Stimulated activated CD8-positive, alpha-beta memory T cell treated with anti-CD3 and anti-CD28 coated beads, Interleukin-2, amount 100 ng/mL, for 1 hour (primary cell): ENCODE measurements at places on chromosomes 5 and 9.
A peak's percentile ranks its signal among the peaks of the same experiment; 100 is the strongest.

- DNase-seq = peak; percentile 86
Observed at GRCh38 chr5:129094087-129094923, at the start of gene ISOC1. Gene ISOC1, plus strand, starts transcription at chr5:129094749. Its CDS starts 18 bp downstream, at chr5:129094767.

DNA sequence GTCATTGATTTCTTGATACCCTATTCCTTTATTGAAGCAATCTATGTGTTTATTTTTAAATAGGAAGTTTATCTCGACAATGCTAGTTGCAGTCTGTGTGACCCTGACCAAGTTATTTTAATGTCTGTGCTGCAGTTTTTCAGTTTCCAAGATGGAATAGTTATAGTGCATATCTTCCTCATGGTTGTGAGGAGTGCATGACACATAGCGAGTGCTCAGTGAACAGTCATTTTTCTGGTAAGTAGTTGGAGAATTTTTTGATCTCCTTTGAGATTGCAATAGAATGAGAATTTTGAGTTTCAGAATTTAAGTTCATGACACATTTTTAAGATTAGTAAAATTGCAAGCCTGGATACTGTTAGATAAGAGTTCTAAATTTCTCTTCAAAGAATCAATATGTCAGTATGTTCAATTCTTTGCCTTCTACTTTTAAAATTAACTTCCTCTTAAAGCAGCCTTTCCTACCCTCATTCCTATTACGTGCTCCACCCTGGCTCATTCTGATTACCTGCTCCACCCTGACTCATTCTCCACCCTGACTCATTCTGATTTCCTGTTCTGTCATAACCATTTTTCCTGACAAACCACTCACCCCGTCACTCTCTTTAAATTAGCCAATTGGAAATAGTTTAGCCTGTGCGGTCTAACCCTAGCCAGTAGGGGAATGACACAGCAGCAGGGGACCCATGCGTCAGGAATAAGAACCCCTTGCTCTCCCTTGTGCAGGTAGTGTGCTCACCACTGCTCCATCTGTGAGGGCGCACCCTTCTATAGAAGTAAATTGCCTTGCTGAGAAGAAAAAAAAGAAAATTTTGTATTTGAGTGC, 30.7 kb downstream of the SPIN1 start:
- no peak for DNase-seq

DNA sequence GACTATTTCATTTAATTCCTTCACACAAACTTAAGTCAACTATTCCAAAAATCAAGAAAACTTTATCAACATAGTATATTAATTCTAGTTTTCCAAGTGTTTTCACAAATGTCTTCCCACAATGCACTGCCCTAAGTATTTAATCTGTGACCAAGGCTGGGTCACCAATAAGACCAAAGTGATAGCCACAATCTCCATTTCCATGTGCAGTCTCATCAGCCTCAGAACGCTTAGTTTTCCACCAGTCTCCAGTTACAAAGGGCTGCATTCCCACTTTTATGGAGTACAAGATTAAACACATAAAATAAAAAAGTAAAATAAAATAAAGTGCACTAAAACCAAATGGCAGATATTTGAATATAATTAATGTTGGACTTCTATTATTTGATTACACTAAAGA, 371.6 kb upstream of the CCNH start:
- no peak for DNase-seq

- no peak for DNase-seq
Observed at GRCh38 chr9:135249191-135249590, 161.7 kb downstream of the OLFM1 start.

DNA sequence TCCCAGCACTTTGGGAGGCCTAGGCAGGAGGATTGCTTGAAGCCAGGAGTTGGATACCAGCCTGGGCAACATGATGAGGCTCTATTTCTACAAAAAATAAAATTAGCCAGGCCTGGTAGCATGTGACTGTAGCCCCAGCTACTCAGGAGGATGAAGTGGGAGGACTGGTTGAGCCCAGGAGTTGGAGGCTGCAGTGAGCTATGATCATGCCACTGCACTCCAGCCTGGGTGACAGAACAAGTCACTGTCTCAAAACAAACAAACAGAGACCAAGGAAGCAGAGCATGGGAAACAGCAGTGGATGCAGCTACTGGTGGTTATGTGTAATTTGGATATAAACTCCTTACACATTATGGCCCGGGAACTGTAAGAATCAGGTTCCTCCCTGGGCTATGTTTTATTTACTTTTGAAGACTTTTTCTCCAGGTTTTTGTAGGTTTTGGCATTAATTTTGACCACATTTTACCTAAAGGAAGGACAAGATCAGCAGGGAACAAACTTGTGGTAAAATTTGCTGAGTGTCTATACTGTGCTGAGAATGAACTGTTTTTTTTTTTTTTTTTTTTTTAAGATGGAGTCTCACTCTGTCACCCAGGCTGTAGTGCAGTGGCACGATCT, 8.3 kb downstream of the KIF2A start:
- DNase-seq = no peak

DNA sequence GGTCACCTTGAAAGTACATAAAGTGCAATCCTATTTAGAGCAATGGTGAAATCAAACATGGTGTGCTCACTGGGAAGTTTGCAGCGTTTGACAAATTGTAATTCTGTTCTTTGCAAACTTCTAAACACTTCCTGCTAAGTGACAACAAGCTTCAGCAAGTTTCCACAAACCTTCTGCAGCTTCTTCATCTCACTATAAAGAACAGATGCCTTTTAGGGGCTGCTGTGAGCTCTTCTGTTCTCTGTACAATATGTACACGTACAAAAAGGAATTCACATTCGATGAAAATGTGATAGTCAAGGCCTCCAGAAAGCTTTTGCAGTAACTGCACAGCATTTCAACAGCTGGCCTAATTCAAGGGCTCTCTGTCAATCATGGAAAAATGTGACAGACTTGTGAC, 543.1 kb downstream of the CETN3 start:
- no peak for DNase-seq

DNA sequence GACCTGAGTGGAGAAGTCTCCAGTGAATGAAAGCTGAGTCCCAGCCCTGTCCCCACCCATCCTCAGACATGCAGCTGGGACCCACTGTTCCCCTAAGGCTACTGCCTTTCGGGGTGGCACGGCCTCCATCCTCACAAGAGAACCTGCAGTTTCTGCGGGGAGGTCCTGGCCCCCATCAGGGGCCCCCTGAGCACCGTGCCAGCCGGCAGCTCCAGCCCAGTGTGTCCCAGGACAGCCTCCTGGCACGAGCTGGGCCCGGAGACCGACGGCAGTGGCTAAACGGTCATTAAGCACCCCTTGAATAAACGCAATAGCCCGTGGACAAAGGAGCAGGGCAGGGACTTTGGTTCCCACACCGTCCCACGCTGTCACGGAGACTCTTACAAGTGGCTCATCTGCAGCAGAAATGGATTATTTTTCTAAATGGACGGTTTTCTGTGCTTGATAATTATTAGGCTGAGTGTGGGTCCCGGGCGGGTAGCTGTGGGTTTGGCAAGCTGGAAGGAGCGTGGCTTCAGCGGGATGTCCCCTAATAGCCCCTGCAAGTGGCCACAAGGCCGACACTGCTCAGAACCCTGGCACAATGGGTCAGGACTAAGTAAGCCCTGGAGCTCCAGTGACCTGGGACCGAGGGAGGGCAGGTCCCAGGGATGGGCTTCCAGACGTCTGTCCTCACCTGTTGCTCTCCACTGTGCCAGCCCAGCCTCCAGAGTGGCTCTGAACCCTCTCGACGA, 17.4 kb downstream of the FAM78A start:
- DNase-seq = no peak

- DNase-seq = no peak
Observed at GRCh38 chr9:127550282-127550681, 61.8 kb upstream of the STXBP1 start.

GRCh38 chr9:82475584-82476301, 487.2 kb downstream of the SPATA31D1 start:
- no peak for DNase-seq

DNA sequence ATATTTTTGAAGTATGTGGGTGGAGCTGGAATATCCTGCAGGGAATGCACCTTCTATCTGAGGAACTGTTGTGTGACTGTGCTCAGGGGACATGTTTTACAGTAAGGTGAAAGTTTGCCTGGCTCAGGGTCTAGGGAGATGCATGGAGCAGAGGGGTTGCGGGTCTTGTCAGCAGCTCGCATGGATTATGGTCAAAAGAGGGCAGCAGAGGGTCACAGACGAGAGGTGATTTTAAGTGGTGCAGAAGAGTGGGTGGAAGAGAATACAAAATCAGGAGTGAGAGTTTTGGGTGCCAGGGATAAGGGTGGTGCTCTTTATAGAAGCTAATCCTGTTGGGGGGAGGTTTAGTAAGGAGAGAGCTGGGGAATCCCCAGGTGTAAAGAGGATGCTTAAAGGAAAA, 53.5 kb upstream of the GRIN3A start:
- DNase-seq = no peak

GRCh38 chr9:137731947-137732813, 113.4 kb downstream of the EHMT1 start:
- DNase-seq = no peak

DNA sequence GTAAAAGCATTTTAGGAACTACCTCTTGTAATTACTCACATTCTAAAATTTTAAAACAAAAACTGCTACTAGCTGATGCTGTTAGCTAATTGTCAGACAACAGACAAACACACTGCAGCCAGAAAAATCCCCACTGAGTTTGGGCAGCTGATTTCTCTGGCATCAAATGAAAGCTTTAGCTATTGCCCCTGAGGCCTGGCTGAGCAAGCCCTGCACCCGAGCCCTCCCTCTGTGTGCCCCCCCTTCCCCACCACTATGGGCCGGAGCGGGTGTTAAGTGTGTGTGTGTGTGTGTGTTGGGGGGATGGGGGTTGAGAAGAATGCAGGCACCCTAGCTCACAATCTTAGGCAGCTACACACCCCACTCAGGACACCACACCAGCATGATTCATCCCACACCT, 2.4 kb downstream of the NEUROG1 start:
- no peak for DNase-seq

DNA sequence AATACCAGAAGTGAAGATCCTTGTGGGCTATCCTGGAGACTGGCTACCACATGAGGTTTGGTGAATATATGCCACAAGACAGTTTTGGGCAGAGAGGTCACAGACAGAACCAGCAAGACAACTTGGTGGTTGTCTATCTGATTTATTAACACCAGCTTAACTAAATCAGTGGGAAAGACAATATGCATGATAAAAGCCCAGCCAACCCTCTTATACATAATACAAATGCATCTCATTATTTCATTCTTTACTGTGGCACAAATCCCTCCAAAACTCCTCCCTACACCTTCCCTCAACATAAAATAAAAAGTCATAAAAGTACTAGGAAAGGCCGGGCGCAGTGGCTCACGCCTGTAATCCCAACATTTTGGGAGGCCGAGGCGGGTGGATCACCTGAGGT, 8.1 kb downstream of the HINT1 start:
- no peak for DNase-seq

DNA sequence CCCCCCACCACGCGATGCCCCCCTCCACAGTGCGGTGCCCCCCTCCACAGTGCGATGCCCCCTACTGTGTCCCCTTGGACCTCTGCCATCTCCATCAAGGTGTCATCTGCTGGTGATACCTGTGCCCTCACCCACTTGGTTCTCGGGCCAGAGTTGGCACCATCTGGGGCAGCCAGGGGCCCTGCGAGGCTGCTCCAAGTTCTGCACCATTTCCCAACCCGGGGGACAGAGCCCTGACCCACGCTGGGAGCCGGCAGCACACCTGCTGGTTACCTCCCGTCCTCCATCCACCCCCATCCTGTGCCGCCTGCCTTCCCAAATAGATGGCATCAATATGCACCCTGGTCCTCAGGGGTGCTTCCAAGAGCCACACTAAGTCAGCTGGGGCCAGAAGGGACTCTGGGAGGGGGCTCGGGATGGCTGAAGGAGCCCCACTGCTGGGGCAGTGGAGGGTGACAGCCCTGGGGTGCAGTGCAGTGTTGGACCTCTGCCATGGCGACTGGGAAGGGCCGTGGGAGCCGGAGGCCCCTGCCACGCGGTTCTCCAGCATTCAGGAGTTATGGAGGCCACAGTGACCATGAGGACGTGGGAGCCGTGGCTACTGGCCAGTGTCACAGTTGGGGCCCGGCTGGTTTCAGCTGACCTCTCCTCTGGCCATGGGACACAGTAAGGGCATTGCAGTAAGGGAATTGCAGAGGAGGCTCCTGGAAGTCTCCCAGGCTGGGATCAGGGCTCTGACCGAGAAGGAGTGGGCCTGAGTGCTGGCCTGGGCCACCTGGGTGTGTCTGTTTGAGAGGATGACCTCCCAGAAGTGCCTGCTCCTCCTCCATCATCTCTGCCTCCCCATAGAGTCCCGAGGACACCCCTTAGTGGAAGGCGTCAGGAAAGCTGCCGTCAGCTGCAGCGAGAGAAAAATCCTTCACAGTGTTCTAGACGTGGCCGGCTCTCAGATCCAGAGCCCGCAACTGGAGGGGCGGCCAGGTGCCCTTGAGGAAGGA, 44.2 kb upstream of the NOTCH1 start:
- no peak for DNase-seq

DNA sequence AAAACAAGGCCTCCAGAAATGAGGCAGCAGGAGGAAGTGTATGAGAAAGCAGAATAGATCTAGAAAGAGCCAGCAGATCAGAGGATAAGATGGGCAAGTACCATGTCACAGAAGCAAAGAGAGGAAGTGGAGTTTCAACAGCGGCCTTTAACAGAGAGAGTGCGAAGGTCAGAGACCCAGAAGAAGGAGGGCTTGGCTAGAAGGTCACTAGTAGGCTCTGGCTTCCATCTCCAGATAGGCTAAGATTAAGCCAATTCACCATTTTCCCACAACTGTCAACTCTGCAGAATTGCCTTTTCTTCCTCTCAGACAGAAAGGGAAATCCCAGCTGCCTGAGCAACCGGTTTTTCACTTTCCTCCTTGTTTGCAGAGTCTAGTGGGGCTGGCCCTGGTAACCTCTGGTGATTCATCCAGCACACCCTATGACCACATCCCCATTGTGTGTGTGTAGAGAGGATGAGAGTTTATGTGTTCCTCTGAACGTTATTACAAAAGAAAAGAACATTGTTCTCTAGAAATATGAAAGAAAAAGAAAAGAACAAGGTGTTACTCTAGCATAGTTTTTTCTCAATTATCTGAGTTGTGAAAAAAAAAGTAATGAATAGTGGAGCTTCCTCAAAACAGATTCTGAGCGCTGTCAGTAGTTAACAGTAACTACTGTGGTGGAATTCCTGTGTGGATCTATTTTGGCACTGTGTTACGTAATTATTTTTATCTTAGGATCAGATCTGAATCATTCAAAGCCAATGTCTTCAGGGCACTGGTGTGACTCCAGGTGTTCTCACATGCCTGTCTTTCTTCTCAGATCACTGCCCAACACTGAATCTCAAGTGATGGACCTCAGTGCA, 220.4 kb downstream of the ARRDC3 start:
- peak; percentile 14 for DNase-seq

- no peak for DNase-seq
Observed at GRCh38 chr9:133088756-133089155, 27.0 kb downstream of the CEL start.

DNA sequence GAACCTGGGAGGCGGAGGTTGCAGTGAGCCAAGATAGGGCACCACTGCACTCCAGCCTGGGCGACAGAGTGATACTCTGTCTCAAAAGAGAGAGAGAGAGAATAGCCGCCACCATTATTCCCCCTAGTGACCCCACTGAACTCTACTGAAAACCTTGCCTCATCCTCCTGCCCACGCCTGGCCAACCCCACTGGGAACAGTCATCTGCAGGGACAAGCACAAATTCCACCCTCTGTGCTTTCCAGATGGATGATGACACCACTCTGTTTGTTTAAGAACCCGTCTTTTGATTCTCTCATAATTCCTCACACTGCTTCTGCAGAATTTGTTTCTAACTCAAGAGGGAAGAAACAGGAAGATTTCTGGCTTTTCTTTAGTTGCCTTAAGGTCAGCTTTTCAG, 12.2 kb downstream of the BHMT2 start:
- no peak for DNase-seq
